ENCODE measurements at places on chromosomes 1 and 21.

DNA sequence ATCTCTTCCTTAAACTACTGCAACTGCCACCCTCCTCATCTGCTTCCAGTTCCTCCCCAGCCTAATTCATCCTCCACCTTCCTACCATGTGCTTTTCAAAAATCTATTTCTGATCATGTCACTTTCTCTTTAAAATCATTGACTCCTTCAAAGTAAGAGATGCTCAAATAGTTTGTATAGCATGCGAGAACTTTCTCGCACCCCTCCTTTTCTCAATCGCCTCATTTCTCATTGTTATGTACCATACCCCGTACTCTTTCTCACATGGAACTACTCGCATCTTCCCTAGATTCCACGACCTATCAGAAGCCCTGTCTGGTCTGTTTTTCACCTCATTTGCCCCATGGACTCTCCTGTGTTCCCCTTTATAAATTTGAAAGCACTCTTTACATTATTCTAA, 238.2 kb downstream of the NRIP1 start:
- no peak for DNase-seq

GRCh38 chr1:8463144-8463927, 145.4 kb downstream of the SLC45A1 start:
- peak; percentile 66 for DNase-seq

DNA sequence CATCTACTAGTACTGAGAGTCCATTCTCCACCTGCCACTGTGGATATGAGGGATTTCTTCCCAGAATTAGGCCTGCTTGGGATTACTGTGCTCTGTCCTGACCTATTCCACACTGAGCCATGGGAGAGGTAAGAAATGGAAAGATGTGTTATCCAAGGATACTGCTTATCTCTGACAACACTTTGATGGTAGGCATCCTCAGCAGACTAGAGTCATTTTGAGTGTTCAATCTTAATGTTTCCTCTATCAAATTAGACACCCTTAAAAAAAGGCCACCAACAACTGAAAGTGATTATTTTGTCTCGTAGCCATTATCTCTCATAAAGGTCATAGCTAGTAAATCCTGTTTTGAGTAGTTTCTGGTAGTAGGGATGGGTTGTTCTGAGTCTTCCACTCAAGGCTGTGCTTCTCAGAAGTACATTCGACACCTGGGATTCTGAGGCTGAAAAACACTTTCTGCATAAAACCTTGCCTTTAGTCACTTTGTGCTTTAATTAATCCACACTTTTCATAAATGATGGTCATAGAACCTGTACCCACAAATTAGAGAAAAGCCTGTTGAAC, 8.8 kb downstream of the ATPAF1 start:
- DNase-seq = no peak

GRCh38 chr1:30476911-30477459, 246.4 kb downstream of the MATN1 start:
- DNase-seq = no peak

DNA sequence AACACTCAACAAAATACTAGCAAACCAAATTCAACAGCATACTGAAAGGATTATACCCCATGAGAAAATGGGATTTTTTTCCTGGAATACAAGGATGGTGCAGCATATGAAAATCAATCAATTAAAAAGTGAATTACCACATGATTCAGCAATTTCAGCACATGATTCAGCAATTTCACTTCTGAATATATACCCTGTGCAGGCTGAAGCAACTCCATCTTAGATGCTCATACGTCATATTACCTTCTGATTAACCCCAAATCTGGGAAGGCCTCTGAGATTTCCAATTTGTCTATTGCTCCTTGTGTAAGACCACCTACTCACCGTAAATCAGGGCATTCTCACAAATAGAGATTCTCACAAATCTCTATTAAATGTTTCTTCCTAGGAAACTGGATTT, 43.8 kb upstream of the ERO1B start:
- no peak for DNase-seq

DNA sequence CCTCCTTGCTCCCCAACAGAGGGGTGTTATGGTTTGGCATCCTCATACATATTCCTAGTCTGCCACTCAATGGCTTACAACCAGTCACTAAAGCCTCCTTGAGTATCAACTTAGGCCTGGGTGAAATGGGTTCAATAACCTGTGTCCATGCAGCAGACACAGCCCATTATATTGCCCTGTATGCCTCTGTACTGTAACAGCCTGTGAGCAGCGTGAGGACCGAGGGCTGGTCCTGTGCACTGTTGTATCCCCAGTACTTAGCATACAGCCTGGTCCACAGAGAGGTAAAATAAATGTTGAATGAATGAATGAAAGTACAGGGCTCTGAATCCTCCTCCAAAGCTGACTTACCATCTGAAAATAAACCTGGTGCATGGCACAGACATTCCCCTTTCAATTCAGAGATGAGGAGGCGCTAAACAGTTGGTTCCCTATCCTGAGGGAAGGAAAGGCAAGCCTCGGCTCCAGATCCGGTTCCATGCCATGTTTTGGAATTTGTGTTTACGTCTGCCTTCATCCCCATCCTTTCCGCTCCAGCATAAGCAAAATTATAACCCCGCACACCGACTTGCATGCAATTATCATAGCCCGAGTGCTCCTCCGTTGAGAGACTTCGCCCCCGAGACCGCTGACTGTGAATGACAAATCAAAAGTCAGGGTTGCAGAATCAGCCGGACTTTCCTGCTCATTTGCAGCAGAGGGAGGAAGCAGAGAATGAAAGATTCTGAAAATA, 45.0 kb upstream of the DNAJC6 start:
- DNase-seq = peak; percentile 85

DNA sequence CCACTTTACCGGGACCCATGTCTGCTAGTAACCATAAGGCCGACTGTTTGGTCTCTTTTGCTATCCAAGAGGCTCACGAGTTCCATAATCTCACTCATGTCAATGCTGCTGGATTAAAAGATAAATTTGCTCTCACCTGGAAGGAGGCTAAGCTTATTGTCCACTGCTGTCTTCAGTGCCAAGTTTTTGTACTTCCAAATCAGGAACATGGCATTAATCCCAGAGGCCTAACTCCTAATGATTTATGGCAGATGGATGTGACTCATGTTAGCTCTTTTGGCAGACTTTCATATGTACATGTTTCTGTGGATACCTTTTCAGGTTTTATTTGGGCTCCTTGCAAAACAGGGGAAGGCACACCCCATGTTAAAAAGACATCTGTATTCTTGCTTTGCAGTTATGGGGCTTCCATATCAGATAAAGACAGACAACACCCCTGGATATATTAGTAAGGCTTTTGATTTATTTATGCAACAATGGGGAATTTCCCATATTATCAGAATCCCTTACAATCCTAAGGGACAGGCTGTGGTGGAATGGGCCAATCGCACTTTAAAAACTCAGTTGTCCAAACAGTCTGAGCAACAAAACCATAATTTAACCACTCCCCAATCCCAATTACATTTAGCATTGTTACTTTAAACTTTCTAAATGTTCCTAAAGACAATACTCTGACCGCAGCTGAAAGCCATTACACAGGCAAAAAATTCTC, 162.7 kb downstream of the IER5 start:
- DNase-seq = no peak

DNA sequence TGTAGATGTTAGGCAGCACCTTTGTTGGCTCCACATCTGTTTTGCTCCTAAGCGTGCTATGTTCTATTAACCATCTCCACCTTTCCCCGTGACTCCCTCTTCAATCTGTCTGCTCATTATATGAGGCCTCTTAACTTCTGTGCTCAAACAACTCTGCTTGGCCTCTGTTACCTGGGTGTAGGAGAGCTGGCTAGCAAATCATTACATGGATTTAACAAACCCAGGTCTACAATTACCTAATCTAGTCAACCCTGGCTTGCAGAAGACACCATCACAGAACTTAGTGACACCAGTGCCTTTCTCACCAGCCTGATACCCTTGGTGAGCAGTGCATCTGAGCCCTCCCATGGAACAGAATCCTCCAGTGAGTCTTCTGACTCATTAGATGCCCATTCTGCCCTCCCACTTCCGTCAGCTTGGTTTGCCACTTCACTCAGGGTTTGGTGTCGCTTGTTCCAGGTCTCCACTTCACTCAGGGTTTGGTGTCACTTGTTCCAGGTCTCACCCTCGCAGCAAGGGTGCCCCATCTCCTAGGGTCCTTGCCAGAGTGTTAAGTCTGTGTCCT, 92.0 kb upstream of the KIF26B start:
- DNase-seq = no peak

DNA sequence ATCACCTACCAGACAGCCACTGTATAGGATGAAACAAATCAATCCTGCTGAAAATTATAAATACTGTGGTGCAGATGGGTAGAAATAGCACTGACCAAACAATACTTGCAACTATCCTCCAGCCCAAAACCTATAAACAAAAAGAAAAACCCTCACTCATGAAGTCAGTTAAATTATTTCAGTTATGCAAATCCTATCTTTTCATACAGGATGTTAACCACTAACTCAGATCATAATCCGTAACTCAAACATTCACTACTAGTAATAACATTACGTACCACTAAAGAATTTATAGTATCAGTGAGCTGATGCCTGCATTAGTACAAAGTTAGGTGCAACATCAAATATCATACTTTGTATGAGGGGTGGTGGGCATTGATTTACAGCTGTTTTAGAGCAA, 2.6 kb downstream of the NDC1 start:
- DNase-seq = no peak

DNA sequence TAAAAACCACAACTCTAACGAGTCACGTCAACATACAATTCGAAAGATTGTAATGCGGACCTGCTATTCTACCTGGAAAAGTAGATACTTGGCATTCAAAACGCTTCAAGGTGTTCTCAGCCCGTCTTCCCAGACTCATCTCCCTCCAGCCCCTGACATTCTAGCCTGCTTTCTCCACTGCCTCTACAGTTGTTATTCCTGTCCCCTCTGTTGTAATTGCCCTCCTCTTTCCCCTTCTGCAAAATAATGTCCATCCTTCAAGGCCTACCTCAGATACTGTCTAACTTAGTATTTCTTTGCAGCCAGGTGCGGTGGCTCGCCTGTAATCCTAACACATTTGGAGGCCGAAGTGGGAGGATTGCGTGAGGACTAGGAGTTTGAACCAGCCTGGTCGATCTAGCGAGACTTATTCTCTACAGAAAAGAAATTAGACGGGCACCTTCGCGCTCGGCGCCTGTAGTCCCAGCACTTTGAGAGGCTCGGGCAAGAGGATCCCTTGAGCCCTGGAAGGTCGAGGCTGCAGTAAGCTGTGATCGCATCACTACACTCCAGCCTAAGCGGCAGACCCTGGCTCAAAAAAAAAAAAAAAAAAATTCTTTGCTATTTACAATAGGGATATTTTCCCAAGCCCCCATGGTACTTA, 756 bp upstream of the RBM34 start:
- DNase-seq = no peak

GRCh38 chr1:175572932-175573868, 170.2 kb downstream of the TNR start:
- peak; percentile 97 for DNase-seq

DNA sequence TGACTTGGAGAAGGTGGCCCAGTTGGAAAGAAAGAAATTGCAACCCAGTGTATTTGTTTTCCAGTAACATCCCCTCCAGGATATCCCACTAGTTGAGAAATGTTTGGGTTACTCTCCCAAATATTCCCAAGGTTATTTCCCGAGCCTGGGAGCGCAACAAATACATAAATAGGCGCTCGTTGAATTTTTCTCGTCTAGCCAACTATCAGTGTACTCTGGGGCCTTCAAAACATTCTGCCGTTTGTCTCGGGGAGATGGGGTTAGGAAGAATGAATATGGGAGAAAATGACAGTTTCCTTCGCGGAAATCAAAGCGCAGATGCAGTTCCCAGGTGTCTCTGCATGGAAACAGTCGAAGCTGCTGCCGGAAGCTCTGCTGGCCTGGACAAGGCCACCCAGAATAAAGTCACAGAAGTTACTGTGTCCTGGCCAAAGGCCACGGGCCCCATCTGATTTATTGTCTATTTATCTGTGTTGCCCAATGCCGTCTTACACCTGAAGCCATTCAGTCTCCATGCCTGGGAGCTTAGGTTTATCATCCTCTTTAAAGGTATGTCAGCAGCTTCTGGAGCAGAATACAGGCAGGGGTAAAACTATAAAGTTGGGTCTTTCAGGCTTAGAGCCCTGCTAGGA, 1.0 kb downstream of the C1orf115 start:
- DNase-seq = peak; percentile 35

DNA sequence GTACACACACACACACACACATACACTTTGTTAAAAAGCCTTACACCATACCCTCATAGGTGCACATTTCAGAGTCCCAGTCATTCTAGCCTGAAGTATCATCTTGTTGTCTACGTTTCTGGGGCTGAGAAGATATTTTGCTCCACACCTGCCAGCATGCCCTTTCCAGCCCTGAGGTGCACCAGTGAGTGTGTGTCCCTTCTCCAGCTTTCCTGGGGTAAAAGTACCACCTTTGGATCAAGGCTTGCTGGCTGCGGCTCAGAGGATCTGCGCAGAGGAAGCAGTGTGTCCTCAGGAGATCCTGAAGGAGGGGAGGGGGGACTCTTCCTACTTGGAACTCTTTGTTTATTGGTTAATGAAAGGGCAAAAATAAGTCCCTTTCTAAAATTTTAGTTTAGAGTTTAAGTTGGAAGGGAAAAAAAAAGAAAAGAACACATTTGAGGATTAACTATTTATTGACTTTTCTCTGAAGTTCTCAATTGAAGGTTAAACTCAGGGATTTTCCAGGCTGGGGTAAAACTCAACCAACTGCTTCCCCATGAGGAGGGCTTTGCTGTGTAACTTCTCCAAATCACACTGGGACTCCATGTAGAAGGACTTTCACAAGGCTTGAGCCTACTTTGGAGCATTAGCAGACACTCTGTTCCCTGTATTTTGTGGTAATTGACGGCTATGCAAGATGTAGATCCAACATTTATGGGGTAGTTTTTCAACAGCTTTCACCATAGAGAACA, 200.3 kb upstream of the SGIP1 start:
- no peak for DNase-seq

DNA sequence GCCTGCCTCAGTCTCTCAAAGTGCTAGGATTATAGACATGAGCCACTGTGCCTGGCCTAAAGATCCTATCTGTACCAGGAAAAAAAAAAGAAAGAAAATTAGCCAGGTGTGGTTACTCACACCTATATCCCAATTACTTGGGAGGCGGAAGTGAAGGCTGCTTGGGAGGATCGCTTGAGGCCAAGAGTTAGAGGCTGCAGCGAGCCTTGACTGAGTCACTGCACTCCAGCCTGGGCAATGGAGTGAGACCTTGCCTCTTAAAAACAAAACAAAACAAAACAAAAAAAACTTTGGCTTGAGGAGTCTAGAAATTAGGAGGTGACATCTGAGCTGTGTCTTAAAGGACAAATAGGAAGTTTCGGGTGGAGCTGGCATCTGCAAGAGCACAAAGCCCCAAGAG, 38.7 kb upstream of the KIF26B start:
- DNase-seq = no peak

DNA sequence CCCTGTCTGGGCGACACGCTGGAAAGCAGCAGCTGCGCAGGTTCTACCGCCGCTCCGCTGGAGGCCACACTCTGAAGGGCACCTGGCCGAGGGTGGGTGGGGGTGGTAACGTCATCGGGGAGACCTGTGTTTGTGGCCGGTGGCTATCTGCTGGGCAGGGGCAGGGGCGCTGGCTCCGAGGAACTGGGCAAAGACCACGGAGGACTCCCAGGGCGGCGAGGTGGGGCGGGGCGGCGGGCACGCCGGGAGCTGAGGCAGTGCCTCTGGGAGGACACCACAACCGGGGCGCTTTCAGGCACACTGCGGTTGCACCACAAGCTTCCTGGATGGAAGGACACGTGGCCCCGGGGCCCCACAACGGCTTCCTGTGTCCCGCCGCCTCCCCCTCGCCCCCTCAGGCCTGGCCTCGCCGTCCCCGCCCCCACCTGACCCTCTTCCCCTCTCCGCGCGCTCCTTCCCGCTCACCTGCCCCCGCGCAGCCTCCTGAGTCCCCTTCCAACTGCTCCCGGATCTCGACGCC, 3.3 kb upstream of the DENND2D start:
- DNase-seq = peak; percentile 11
